ENCODE measurements at places on chromosomes 2 and 18. TPM values are rescaled to one million over a fixed set of nuclear protein-coding genes. Genes with fewer than 3 reads are reported as not detected.
A peak's percentile ranks its signal among the peaks of the same experiment; 100 is the strongest.

DNA sequence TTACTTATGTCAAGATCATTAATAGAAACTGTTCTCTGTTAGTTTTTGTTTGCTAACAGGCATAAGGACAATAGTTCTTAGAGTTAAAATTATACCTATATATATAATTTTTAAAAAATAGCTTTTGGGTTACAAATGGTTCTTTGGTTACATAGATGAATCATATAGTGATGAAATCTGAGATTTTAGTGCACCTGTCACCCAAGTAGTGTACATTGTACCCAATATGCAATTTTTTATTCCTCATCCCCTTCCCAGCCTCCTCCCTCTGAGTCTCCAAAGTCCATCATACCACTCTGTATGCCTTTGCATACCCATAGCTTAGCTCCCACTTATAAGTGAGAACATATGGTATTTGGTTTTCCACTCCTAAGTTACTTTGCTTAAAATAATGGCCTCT is 26.4 kb downstream of the SLC4A1AP start:
- DNase-seq, result no peak

NEU2 gene
- total RNA-seq, result not detected

GRCh38 chr2:240896871-240897692 is 1.1 kb upstream of the MAB21L4 start:
- DNase-seq, result no peak

IFIH1 gene
- 14.4 TPM for total RNA-seq

QPCT gene
- 0.95 TPM for total RNA-seq

- peak; percentile 76 for DNase-seq
These were observed 15.0 kb upstream of the CTAGE1 start for GRCh38 chr18:22432657-22433137.

GRCh38 chr18:75158465-75159237 is 50.3 kb downstream of the PTGR3 start:
- DNase-seq, result no peak

CNDP1 gene
- 0.35 TPM for total RNA-seq

DNA sequence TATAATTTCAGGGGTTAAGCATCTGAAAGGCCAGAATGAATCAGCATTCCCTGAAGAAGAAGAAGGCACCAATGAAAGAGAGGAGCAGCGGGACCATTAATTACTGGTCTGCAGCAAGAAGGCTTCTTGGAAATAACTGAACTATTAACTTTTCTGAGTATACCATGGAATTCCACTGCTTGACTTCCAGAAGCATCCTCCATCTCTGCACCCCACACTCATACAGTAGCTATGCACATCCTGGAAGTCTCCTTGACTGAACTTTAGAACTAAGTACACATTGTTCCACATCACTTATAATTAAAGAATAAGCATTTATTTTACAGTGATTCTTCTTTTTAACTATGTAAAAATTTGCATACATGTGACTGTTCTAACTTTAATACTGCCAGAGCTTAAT is 131.5 kb downstream of the PPP1R1C start:
- no peak for DNase-seq

GRCh38 chr2:190533175-190533967 is 1.2 kb downstream of the NEMP2 start:
- DNase-seq, result no peak

- no peak for DNase-seq
These were observed 21.0 kb upstream of the SANBR start for GRCh38 chr2:61044636-61045035.

EPC2 gene
- total RNA-seq, result 53.4 TPM

KLHL41 gene
- total RNA-seq, result 1.2 TPM

- no peak for DNase-seq
These were observed 10.3 kb downstream of the GEMIN6 start for GRCh38 chr2:38788306-38788705.

GRCh38 chr18:46718501-46719341 is 38.1 kb downstream of the ST8SIA5 start:
- DNase-seq, result no peak

GRCh38 chr2:59249441-59250306 is 1008.5 kb upstream of the FANCL start:
- DNase-seq, result no peak

DNA sequence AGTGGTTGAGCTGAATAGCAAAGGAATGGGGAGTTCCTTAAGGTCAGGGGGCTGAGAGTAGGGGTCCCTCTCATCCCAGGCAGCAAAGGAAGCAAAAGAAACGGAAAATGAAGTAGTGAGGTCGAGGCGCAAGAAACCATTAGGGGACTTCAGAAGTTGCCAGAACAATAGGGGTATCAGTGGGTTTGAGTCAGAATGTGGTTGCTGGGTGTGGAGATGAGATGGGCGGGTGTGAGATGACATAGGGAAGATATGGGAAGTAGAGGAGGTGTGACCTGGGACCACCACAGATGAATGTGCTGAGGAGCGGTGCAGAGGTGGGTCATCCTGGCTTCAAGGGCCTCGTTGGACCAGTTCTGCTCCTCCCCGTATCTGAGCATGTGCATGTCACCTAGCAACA is 13.1 kb upstream of the VAPA start:
- DNase-seq, result no peak

- DNase-seq, result no peak
These were observed 412.1 kb downstream of the TDRD15 start for GRCh38 chr2:21535826-21536225.

IL1RL1 gene
- 2.3 TPM for total RNA-seq

- DNase-seq, result no peak
These were observed 683.0 kb downstream of the DSC3 start for GRCh38 chr18:30359521-30359920.

DNA sequence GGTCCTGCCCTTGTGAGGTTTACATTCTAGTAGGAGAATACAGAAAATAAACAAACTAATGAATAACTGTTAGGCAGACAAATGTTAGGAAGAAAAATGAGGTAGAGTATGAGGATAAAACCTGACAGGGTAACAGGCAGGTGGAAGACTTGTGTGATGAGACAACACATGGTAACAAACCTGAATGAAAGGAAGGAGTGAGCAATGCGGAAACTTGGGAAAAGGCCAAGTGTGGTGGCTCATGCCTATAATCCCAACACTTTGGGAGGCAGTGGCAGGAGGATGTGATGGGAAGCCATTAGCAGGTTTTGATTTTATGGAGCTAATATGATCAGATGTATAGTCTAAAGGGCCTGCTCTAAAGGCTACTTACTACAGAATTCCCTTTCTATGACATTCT is 74.2 kb downstream of the INO80D start:
- DNase-seq, result no peak

SLC1A4 gene
- 20.8 TPM for total RNA-seq

SLC9A4 gene
- not detected for total RNA-seq

DNA sequence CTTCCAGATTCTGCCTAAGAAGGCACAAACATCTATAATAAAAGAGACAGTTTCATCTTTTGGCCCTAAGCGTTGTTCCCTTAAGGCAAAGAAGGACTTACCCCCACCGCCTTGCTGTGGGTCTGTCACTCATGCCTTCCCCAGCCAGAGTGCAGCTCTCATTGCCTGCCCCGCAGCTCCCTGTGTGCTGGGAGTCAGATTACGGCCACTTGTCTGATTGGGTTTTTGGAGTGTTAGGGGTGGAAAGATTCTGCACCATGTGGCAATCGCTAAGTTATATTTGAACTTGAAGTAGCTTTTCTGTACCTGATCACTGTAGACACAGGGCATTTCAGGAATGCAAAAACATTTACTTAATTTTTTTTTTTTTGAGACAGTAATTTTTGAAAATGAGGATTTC is at the start of gene AQP4:
TSS of gene AQP4 (minus strand) at position 151 of the 400 bp plus-strand sequence. CDS start at position 133, 18 bp downstream.
- no peak for DNase-seq

MYO1B gene
- 27.3 TPM for total RNA-seq

RAPH1 gene
- 8.1 TPM for total RNA-seq

POMC gene
- total RNA-seq, result 1.9 TPM

KIF5C gene
- total RNA-seq, result 2.5 TPM

NEURL3 gene
- total RNA-seq, result not detected

GRCh38 chr18:76167410-76167809 is 327.6 kb downstream of the ZNF516 start:
- DNase-seq, result no peak

All from ovary (tissue), 10 donors.